GM20000 (cell line): ENCODE measurements at places on chromosomes 2 and 18.

- DNase-seq: no peak
Measured at GRCh38 chr2:64770137-64770780, 116.5 kb upstream of the SERTAD2 start.

DNA sequence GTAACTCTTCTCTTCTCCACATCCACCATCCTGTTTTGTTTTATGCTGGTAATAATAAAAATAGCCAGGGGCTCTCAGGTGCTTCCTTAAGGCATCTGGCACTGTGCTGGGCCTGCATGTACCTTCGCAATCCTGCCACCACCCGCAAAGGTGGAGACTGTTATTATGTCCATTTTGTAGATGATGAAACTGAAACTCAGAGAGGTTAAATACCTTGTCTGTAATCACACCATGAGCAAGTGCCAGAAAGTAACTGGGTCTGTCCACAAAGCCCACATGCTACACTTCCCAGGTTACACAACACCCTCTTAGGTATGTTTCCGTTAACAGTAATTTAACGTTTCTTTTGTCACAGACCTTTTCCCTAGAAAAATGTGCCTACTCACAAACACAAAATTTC lies 27.0 kb downstream of the NRP2 start:
- DNase-seq: no peak

- DNase-seq: no peak
Measured at GRCh38 chr18:47842836-47843235, 87.6 kb downstream of the SMAD2 start.

GRCh38 chr2:45860136-45861121 lies 209.0 kb downstream of the PRKCE start:
- DNase-seq: no peak

DNA sequence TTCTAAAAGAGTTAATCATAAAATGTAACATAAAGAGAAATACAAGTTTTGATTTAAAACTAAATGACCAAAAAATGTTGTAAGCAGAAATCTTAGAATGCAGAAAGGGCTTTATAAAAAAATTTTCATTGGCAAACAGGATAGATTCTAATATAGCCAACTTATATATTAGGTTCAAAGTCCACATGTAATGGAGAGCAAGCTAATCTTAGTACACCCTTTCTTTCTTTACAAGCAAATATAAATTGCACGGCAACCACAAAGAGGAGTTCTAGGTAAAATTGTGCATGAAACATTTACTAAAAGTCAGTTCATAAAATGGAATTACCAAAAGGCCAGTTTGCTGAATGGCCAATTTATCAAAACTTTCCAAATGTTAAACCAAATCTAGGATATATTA lies 130.6 kb downstream of the NOL4 start:
- DNase-seq: no peak
